ENCODE measurements at places on chromosomes 5 and 9.

- DNase-seq = no peak
These were observed 283.8 kb downstream of the PDE4D start for GRCh38 chr5:59609501-59610265.

- DNase-seq = peak; percentile 92
These were observed 35.6 kb upstream of the ATP6V1G1 start for GRCh38 chr9:114551750-114552685.

- no peak for DNase-seq
These were observed 1046.9 kb upstream of the WWC1 start for GRCh38 chr5:167244583-167244982.

- no peak for DNase-seq
These were observed 54.1 kb downstream of the SPEF2 start for GRCh38 chr5:35671541-35672295.

- no peak for DNase-seq
These were observed 212.4 kb upstream of the DMAC1 start for GRCh38 chr9:8011974-8012373.

Measured in HCT116 (cell line).